A549 treated with CpdA at 1 μM for 4 hours (cell line): ENCODE measurements at places on chromosomes 13 and 19. TPM values are rescaled to one million over a fixed set of nuclear protein-coding genes. Genes with fewer than 3 reads are reported as not detected.

Gene KIR2DL3
- not detected in 5 replicates for total RNA-seq

Gene TNFRSF19
- total RNA-seq, result 2.3 to 3.8 TPM (median 2.9 TPM) in 5 replicates

Gene ATXN8OS
- total RNA-seq, result not detected in 5 replicates

Gene ICAM5
- total RNA-seq, result 0.52 to 0.84 TPM (median 0.61 TPM) in 5 replicates

Gene CATSPERD
- total RNA-seq, result 0.05 TPM in 1 of 5 replicates, not detected in the others

Gene LGI4
- total RNA-seq, result 0.06 to 0.27 TPM (median 0.13 TPM) in 4 of 5 replicates, not detected in the other

Gene ZNF132
- total RNA-seq, result 0.08 to 0.10 TPM (median 0.09 TPM) in 3 of 5 replicates, not detected in the others

Gene ZNF813
- total RNA-seq, result 0.17 to 0.48 TPM (median 0.32 TPM) in 5 replicates

Gene ZNF443
- total RNA-seq, result 0.78 to 1.5 TPM (median 1.0 TPM) in 5 replicates

Gene ZNF865
- 7.9 to 14.8 TPM (median 13.3 TPM) in 5 replicates for total RNA-seq

Gene DOHH
- 11.7 to 19.8 TPM (median 18.5 TPM) in 5 replicates for total RNA-seq
